ENCODE measurements at places on chromosomes 6 and 20.

GRCh38 chr20:49916146-49917002, 1.0 kb upstream of the SPATA2 start:
- peak; percentile 30 for DNase-seq

DNA sequence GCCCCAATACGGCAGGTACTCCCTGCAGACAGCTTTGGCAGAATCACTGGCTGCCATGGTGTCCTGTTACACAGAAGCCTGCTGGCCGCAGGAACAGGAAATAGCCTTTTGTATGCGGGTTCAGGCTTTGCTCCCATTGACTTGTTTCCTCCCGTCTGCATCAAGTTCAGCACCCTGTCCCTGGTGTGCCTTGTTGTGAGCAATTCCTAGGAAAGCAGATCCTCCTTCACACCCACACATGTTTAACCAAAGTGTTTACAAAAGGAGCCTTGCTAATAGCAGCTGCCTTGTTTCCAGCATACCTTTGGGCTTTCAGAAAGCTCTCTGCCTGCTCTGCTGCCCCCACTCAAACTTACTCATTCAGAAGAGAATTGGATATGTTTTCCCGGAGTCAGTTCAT, 127.2 kb upstream of the SUPT3H start:
- no peak for DNase-seq

DNA sequence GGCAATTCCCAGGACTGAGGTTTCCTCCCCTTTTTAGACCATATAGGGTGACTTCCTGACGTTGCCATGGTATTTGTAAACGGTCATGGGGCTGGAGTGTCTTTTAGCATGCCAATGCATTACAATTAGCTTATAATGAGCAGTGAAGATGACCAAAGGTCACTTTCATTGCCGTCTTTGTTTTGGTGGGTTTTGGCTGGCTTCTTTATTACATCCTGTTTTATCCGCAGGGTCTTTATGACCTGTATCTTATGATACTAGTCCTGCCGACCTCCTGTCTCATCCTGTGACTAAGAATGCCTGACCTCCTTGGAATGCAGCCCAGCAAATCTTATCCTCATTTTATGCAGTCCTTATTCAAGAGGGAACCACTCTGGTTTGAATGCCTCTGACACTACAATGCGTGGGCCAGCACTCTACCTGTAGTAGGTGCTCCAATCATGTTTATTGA, 190.1 kb downstream of the KCNQ5 start:
- DNase-seq, result no peak

DNA sequence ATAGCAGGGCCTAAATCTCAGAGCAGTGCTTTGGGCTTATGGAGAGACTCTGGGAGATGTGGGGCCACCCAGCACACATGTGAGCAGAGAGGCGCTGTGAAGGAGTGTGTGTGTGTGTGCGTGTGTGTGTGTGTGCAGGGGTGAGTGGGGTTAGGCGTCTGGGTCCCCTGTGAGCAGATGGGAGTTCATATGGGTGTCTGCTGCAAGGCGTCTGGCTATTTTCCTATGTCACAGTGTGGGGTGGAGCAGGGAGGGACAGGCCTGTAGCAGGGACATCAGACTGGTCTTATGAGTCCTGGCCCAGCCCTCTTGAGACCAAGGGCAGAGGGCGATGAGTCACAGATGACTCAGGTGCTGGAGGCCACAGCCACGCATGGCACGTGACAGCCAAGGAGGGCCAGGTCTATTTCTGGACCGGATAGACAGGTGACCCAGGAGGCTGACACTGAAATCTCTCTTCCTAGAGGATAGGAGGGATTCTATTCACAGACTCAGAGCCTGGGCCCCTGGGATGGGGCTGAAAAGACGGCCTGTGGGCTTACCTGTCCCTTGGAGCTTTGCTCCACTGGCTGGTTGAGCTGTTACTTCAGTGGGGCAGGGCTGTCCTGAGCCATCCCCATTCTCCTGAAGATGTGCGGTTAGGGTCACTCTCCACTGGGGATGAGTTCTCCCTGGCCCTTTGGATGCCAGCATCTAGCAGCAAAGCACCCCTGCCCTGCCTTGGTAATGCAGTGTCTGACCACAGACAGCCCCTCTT, 28.9 kb downstream of the VEGFA start:
- peak; percentile 31 for DNase-seq

GRCh38 chr6:127190552-127190951, 72.1 kb downstream of the RSPO3 start:
- no peak for DNase-seq

GRCh38 chr6:116059713-116060571, 749 bp downstream of the FRK start:
- no peak for DNase-seq

DNA sequence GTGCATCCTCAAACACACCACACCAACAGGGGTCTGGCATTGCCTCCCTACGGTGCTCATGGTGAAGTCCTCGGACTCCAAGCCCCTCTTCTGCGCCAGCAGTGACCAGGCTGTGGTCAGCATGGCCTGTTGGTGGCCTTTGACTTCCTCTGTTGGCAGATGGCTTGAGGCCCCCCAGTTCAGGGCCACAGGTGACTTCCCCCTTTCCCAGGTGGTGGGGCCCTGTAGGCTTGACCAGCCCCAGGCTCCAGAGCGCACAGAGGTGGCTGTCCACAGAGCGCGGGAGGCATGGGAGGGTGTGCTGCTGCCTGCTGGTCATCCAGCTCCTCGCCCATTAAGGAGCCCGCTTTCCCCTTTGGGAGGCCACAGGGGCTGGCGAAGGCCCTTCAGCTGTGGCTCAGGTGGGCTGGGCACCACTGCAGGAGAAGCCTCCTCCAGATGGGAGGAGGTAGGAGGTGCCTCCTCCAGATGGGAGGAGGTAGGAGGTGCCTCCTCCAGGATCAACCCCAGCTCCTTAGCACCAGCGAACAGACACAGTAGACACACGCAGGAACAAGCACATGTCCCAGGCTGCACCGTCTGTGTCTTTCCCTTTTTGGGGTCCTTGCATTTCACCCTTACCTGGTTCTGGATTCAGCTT, 52.1 kb upstream of the BHLHE23 start:
- DNase-seq, result no peak

DNA sequence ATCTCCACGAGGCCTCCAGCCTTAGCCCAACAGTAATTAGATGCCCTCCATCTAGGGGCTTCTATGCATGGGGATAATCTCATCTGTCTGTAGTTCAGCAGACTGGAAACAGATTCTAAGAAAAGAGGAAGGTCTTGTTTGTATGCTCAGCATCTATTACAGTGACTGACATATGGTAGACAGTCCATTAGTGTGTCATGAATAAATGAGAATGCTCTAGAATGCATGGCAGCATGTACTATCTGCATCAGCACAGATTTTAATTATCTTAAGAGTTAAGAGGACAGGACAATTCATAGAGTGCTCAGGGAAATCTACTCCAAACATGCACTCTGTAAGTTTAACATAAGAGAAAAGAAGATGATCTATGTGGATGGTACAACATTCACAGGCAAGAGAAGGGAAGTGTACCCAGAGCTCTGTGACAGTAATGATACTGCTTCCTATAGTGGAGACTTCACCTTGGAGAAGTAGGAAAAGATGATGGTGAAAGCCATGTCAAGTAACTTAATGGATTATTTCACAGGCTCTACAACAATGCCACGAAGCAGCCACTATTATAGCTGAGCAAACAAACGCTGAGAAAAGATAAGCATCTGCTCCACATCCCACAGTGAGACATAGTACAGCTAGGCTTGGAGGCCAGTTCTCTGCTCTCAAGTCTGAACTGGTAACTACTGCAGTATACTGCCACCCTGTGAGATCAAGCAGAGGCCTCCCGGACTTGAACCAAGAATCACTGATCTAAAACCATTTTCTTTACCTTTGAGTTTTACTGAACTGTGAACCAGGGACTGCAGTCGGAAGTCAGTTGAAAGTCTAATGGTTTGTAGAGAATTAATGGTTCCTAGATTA, 309.2 kb upstream of the SPTLC3 start:
- no peak for DNase-seq

DNA sequence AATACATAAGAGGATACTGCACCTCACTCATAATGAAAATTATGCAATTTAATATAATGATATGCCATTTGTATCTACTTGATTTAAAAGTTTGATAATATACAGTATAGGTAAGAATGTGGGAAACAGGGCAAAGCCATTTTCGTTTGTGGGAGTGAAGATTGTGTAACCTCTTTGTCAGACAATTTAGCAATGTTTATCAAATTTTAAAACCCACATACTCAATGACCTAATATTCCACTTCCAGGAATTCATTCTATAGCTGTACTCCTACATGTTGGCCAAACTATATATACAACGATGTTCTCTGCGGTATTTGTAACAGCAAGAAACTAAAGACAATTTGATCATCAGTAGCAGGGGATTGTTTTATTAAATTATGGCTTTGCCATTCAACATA, 17.8 kb upstream of the FKBP5 start:
- DNase-seq, result no peak

Measured in activated CD4-positive, alpha-beta T cell treated with anti-CD3 and anti-CD28 coated beads for 48 hours (primary cell).